ENCODE measurements at places on chromosomes 4 and X. TPM values are rescaled to one million over a fixed set of nuclear protein-coding genes. Genes with fewer than 3 reads are reported as not detected.

- no peak for DNase-seq
These were observed 220.2 kb downstream of the ASMT start for GRCh38 chrX:1835056-1835455.

- DNase-seq, result no peak
These were observed 85.0 kb upstream of the MYOZ2 start for GRCh38 chr4:119050527-119051090.

DNA sequence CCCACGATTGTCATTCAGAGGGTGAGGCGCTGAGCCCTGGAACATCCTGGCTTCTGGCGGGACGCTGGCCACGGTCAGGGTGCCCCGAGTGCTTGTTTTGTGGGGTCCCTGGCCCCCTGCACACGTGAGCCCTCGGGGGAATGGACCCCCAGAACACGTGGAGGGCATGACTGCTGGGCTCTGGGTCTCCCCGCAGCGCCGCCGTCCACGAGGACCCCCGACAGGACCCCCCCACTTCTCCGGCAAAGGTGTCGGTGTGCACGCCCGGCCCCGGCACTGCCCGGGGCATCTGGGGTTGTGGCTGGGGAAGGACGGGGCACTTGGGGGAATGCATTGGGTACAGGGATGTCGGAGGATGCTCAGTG, 13.9 kb upstream of the GTPBP6 start:
- no peak for DNase-seq

DNA sequence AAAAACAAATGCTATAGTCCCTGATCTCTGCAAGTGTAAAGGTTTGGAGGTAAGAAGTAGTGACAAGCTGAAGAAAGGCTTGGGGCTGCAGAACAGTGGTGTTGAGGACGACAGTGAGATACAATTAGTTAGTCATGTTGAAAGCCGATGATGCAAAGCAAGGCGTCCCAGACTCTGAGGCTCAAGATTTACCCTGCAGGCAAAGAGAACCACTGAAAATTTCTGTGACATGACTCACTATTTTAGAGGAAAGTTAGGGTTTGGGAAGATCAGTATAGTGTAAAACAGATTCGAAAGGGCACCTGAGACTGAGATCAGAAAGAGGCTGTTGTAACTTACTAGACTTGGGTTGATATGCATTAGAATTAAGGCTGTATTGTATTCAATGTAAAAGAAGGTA, 281.3 kb upstream of the FTHL17 start:
- DNase-seq, result peak; percentile 89

DNA sequence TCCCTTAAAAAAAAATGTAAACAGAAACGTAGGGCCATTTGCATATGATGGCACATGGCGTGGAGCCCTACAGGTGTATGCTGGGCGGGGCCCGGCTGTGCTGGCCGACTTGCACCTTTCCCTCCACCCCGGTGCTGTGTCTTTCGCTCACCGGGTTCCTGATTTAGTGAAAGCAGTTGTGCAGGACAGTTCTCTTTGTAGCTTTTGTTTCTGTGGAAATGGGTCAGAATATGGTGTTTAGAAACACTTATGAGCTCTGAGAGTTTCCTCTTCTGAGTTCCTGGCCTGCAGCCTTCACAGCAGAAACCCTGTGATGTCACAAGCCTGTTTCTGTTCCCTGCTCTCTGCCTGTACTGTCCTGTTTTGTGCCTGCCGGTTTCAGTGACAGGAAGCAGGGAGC, 22.5 kb upstream of the MSANTD1 start:
- DNase-seq, result no peak

DNA sequence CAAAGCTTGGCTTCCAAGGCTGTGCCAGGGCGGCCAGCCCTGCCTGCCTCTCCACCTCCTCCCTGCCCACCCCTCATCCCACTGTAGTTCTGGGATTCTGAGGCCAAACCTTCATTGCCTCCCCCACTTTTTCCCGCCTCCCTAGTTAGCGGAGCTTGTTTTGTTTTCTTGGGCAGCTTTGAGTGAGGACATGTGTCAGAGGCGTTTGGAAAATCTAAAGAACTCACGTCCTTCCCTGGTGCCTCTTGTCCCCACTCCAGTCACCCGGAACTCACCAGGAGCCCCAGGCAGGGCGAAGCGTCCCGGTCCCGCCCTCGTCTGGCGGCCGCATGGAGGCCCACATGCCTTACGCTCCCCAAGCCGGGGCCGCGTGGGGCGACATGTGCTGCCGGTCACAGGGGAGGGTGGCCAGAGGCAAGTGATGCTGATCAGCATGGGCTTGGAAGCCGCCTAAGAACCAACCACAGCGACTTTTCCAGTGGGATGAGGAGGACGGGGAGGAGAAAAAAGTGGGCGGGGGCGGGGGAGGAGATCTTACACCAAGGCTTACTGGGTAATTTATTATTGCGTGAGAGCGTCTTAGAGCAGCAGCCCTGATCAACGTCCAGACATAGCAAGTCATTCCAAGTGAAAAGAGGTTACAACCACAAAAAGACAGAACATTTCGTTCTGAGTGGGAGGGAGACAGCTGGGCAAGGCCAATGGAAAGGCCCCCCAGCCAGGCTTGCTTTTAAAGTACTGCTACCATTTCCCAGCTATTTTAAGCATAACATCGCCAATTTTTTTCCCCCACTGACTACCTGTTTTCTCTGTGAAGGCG, 48.5 kb downstream of the PRPS1 start:
- peak; percentile 82 for DNase-seq

DNA sequence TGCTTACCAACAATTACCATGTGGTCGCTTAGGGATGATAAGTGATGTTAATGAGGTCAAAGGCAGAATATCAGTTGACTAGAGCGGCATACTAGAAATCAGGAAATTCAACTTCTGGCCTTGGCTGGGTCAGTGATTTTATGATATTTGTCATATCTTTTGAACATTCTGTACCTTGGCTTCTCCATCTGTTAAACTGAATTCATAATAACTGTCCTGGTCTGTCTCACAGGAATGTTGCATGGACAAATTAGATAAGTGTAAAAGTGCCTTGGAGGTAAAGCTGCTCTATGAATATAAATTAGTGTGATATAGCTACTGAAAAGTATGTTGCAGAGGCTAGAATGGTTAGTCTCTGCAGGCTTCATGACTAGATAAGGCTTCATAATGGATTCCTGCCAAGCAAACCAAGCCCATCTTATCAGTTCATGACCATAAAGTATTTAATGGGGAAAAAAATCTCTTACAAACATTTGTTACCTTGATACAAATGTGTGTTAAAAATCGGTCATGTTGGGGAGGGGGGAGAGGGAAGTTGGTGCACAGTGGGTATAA, 104.6 kb upstream of the BMPR1B start:
- no peak for DNase-seq

- DNase-seq, result no peak
These were observed 212.4 kb downstream of the ARHGAP10 start for GRCh38 chr4:147944249-147944648.

DNA sequence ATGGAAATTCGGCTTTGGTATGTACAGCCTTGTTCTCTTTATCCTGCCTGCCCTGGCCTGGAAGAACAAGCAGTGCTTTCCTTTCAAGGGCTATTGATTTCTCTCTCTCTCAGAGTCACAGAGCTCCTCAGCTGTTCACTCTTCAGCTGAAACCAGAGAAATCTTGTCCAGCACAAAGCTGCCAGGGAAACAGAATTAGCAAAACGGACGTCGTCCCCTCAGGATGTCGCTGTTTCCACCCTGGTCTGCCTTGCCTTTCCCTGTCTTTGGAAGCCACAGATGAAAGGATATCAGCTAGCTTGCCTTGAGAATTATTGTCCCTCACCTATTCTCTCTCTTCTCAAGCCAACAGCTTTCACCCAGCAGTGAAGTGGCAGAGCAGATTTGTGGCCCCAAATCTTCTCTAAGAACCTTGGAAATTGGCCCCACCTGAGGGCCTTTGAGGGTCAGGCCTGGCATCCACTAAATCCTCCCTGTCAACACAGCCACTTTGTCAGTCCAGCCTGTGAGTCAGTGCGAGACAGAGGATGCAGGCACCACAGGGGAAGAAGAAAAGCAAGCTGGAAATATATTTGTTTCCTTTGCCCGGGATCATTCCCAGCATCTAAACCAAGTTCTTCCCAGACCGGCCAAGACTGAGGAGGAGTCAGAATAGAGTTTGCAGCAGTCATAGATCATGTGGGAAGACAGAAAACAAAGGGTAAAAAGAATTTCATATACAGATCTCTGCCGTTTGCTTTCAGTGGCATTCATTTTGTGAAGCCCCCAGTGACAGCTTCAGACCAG, 63.8 kb upstream of the MTM1 start:
- DNase-seq, result peak; percentile 11

DNA sequence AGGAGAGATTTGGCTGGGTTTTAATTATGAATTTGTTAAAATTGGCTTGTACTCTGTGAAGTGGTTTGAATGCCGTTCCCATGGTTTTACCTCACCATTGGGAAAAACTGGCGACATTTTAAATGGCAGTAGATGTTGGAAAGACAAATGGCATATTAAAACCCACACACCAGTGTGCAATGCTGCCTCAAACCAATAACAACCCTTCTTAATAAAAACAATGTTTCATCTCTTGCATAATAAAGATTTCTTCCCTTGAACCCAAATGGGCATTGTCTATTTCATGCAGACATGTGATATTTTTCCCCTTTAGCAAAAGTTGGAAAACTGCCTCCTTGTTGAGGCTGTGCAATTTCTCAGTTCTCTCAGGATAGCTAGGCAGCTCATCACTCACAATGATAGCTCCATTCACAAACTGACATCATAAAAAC, 33.7 kb downstream of the GABRB1 start:
- DNase-seq, result no peak

GRCh38 chr4:110787707-110788106, 164.8 kb upstream of the PITX2 start:
- DNase-seq, result no peak

DNA sequence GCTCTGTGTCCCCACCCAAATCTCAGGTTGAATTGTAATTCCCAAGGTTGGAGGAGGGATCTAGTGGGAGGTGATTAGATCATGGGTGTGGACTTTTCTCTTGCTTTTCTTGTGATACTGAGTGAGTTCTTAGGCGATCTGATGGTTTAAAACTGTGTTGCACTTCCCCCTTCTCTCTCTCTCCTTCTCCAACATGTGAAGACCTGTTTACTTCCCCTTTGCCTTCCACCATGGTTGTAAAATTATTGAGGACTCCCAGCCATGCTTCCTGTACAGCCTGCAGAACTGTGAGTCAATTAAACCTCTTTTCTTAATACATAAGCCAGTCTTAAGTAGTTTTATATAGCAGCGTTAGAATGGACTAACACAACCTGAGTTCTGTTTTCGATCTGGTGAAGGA, 738.2 kb downstream of the ARAP2 start:
- no peak for DNase-seq

The C1QTNF7 gene
- total RNA-seq, result not detected

The USP51 gene
- total RNA-seq, result 0.13 TPM

The PRDM5 gene
- total RNA-seq, result 9.0 TPM

The TNMD gene
- total RNA-seq, result not detected

Measured in bronchial epithelial cell (primary cell).